ENCODE measurements at places on chromosomes 12 and 14.

GRCh38 chr12:122846622-122847515 is 11.6 kb downstream of the HIP1R start:
- no peak for DNase-seq

DNA sequence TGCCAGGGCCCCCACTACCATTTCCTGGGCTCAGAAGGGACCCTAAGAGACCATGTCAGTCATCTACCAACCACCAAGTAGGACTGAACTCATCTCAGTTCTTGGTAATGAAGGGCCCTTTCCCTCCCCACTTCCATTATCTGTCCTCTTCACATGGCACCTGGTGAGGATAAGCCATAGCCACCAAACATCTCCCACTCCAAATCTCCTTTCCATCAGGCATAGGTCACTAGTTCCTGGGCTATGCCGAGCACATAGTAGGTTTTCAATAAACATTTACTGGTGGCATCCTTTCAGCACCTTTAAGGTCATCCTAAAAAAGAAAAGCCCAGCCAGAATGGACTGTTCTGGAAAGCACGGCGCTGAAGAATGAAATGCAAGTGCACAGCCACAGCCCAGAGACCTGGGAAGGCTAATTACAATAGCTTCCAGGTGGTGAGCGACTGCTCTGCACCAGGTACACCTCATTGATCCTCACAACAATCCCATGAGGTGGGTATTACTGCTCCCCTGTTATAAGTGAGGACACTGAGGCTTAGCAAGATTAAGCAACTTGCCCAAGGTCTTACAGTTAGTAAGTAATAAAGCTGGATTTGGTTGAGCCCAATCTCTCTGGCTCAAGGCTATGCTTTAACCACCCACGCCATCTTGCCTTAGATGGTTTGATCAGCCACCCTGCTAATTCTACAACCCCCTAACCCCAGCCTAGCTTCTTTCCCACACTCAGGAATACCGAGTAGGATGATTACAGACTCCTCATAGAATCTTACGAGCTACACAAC is 4.6 kb downstream of the SMUG1 start:
- DNase-seq, result no peak

GRCh38 chr12:53712059-53712643 is 15.1 kb downstream of the CALCOCO1 start:
- no peak for DNase-seq

DNA sequence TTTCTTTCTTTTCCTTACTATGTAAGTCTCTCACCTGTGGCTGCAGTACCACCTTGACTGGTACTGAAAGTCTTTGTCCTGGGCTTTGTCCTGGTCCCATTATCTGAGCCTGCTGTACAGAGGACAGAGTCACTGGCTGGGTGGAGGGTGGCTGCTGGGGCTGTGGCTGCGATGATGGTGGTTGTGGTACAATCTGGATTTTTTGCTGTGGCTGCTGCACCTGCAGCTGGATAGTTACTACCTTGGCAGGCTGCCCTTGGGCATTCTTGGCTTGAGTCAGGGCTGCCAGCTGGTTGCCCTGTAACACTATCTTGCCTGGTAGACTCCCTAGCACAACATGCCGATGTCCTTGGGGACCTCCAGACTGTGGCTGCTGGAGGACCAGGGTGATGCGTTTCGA is 27.0 kb downstream of the CHD8 start:
- DNase-seq, result no peak

DNA sequence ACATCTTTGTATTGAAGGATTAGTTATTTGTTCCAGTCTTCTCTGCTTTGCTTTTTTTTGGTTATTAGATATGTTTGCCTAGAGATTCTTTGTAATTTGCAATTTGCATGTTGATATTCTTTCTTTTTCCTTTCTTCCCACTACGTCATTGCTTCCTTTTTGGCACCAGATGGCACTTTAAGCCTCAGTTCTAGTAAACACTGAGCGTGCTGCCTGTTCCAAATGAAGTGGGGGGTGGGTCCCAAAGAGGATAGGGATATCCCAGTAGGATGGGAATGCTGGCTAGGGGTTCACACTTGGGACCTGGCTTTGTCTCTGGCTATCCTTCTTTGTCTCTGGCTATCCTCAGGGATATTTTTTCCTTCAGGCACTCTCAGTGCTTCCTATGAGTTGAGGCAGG is 17.0 kb downstream of the EAPP start:
- DNase-seq, result no peak

GRCh38 chr12:6927379-6928021 is at the start of gene ATN1:
Gene ATN1 (plus strand): TSS chr12:6927959. CDS start chr12:6934002, 6,043 bp downstream.
- no peak for DNase-seq

- no peak for DNase-seq
Observed at GRCh38 chr14:99667821-99668220, 16.3 kb upstream of the CYP46A1 start.

DNA sequence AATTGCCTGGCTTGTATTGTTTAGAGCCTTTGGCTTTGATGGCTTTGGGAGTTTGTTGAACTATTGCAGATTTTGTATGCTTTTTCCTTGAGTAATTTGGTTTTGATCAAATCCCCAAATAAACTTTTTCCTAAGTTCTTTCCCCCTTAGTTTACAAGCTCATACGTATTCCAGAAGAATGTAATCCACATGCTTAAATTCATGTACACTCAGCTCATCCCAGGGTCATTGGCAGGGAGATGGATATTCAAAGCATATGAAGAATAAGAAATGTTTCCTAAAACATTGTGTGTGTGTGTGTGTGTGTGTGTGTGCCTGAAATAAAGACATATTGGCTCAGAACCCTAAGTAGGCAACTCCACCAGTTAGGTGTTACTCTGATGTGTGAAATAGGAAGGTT is 89.4 kb downstream of the TMEM30B start:
- DNase-seq, result no peak

- DNase-seq, result no peak
Observed at GRCh38 chr12:40241741-40242140, 16.9 kb downstream of the LRRK2 start.

DNA sequence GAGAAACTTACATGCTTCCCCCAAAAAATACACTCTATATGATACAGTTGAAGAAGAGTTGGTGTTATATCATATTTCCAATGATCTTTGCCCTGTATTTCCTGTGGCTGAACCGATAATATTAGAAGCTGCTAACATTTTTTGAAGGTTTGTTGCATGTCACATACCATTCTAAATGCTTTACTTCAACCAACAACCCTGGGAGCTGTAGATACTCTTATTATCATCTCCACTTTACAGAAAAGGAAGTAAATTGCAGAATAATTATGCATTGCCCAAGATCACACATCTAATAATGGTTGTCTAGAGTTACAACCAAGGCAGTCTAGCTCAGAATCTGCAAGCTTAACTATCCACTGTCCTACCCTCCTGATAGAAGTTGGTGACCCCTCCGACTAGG is 182.8 kb downstream of the NUAK1 start:
- DNase-seq, result no peak

DNA sequence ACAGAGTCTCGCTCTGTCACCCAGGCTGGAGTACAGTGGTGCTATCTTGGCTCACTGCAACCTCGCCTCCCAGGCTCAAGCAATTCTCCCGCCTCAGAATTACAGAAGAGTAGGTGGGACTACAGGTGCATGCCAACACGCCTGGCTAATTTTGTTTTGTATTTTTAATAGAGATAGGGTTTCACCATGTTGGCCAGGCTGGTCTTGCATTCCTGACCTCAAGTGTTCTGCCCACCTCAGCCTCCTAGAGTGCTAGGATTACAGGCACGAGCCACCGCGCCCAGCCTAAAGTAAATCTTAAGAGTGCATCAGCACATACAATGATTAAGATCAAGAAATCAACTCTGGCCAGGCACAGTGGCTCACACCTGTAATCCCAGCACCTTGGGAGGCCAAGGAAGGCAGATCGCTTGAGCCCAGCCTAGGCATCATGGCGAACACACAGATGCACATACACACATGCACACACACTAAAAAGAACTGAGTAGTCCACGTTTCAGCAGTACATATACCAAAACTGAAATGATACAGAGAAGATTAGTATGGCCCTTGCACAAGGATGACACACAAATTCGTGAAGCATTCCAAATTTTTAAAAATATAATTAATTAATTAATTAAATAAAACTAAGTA is 65.0 kb downstream of the HECTD1 start:
- no peak for DNase-seq

- no peak for DNase-seq
Observed at GRCh38 chr12:19633194-19633593, 193.9 kb downstream of the AEBP2 start.

DNA sequence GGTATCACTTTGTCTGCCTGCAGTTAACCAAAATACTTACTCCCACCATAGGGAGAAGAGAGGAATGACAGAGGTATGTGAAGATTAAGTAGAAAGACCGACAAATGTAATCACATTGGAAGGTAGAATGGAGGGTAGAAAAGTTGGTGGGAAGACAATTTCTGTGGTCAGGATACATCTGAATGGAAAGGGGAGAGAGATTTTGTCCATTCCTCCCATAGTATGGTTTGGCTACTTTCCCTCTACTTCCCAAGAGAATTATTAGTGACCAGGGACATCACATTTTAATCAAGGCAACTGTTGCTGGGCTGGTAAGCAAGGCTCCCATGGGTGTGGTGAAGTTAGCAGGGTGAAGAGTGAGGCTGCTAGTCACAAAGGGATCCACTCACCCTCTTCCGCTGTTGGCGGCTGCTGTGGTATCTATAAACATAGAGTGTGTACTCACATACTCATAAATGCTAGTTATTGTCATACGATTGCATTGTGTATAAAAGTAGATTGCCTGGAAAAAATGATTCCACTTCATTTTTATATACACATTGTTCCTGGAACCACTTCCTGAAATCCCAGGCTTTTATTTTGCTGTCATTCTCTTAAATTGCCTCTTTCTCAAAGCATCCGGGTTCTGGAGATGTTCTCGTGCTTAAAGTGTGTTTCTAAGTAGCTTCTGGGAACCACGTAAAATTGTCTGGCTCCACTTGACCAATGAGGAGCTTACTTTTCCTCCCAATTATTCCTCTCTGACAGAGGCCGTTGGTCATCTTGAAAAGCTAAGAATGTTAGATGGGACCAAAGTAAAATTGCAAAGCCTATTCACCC is 413.1 kb downstream of the ZFP36L1 start:
- no peak for DNase-seq

Data from inflammatory macrophage treated with lipopolysaccharide for 1 hour (primary cell).